Stimulated activated CD8-positive, alpha-beta memory T cell treated with anti-CD3 and anti-CD28 coated beads, Interleukin-15, amount 100 ng/mL, for 48 hours (primary cell): ENCODE measurements at places on chromosomes 5 and 9.

DNA sequence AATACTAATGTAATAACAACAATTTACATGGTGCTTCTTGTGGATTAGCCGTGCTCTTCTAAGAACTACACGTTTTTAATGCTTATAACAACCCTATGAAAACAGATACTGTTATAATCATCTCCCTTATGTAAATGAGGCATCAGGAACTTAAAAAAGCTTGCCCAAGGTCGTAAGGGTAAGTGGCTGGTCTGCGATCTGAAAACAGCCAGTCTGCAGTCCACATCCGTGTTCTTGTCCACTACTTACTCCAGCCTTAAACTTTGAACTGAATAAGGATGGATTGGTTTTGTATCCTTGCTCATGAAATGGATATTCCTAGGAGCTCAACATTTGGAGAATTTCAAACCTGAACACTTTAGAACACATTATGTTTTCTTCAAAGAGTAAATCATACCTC is 26.7 kb downstream of the PAM start:
- DNase-seq, result no peak

GRCh38 chr5:126464016-126464415 is 40.8 kb downstream of the GRAMD2B start:
- no peak for DNase-seq

DNA sequence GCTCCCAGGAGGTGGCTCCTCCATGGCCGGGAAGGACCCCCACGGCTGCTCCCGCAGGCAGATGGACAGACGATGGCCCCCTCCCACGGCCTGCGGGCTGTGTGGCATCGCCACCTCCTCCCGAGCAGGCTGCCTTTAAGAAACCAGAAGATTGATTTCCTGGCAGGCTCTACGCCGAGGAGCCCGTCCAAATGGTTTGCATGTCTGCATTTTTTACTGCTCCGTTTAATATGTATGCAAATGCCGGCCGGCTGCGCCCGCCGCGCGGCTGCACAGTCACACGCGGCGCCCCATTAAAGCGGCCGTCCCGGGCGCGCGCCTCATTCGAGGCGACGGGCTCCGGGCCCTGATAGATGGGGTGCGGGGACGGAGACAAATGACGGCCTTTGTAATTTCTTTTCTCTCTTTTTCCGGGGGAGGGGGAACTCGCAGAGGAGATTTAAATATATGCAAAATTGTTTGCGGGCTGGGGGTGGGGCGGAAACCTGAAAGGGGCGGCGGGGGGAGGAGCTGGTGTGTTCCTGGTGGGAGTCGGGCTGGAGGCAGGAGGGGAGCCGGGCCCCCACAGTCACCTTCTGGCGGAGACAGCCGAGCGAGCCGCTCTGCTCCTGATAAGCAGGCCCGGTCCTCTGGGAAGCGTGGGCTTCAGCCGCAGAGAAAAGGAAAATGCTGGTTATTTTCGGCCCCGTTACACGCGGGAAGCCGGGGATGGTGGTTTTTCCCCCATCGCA is 158.7 kb upstream of the IER5L start:
- DNase-seq, result no peak

- no peak for DNase-seq
These were observed 382.6 kb upstream of the IRX4 start for GRCh38 chr5:2265341-2265740.

DNA sequence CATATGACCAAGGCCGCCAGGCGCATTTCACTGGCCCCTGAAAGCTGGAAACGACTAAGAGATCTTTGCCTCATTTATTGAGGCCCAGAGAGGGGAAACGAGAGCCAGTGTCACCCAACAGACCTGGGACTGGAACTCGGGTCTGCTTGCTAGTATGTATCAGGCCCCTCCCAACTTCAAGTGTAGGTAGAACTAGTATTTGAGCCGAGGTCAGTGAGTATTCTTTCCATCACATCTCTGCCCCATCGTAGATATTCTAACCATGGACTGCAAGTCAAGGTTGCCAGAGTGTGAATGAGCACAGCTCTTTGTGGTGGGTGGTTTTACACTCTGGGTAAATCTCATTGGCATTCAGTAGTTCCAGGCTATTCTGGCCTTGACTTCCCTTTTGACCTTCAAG is 42.2 kb downstream of the GPR107 start:
- DNase-seq, result no peak

- no peak for DNase-seq
These were observed 157.4 kb downstream of the SNCAIP start for GRCh38 chr5:122469384-122469919.

GRCh38 chr5:111582993-111583601 is 70.8 kb upstream of the STARD4 start:
- DNase-seq, result no peak
